ENCODE measurements at places on chromosomes 2 and 18. TPM values are rescaled to one million over a fixed set of nuclear protein-coding genes. Genes with fewer than 3 reads are reported as not detected.
A peak's percentile ranks its signal among the peaks of the same experiment; 100 is the strongest.

DNA sequence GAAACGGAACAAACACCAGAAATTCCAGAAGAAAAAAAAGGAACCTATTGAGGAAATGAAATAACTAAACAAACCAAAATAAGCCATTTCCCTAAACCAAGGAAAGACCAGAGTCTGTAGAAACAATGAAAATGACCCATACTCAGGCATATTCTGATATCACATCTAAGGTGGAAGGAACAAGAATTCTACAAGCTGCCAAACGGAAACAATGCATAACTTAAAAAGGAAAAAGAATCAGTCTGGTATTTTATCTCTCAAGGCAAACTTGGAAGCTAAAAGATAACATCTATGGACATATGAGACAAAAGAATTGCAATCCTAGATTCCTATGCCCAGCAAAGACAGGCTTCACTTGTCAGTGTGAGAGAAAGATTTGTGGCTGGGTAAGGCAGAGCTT is 326.2 kb downstream of the PDE11A start:
- peaks cover 11% of the 10 kb centered on the region for H3K4me1 ChIP-seq
- H3K27ac ChIP-seq: no peak overlapping the region
- H3K27me3 ChIP-seq: no peaks in the 10 kb centered on the region
- no peaks in the 10 kb centered on the region for H3K36me3 ChIP-seq

DNA sequence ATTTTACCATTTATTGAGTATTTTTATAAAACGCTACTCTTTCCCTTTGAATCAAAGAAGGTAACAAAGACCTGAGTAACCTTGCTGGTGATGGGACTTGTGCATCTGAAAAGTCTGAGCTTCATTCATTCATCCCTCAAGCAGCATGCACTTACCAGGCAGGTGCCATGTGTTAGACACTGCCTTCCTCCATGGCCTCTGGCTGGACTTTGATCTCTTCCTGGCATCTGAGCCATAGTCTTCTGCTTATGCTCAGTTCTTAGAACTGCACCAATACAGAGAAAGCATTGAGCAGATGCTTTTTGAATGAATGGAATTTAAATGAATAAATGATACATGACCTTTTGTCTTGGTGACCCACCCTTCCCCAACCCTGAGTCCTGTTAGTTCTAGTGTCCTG is 251.4 kb upstream of the COPS8 start:
- H3K36me3 ChIP-seq: peaks cover 6% of the 10 kb centered on the region
- no peak overlapping the region for H3K27ac ChIP-seq
- peaks cover 6% of the 10 kb centered on the region for H3K4me1 ChIP-seq
- DNase-seq: no peak

- peaks cover 15% of the 10 kb centered on the region for H3K4me1 ChIP-seq
- peaks cover 8% of the 10 kb centered on the region for H3K27me3 ChIP-seq
- peak overlapping the region; percentile 62 for H3K27ac ChIP-seq
- no peak overlapping the region for H3K4me3 ChIP-seq
These were observed 181.2 kb downstream of the FAM124B start for GRCh38 chr2:224220586-224221255.

DNA sequence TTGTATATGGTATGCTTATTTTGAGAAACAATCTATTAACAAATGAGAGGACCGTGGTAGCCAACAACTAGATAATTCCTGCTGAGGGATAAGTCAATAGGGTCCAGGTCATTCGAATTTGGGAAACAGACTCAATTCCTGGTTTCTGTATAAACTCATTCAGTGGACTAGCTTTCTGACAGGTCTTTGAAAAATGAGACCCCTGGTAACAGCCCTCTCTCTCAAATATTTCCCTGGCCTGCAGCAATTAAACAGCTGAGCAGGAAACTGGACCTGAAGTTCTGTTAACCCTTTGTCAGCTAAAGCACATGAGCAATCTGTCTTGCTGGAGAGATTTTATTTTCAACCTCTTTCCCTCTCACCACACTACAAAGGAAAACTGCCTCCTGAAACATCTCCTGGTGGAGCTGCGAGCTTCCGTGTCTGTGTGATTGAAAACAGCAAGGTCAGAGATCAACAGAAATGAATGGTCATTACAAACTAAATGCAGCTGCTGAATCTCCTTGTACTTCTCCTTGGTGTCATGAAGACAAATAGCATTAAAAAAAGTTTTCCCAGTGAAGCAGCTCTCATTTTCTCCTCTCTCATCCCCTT is 70.3 kb upstream of the CCDC85A start:
- peaks cover 20% of the 10 kb centered on the region for H3K27me3 ChIP-seq
- H3K36me3 ChIP-seq: no peaks in the 10 kb centered on the region
- H3K4me1 ChIP-seq: peaks cover 27% of the 10 kb centered on the region
- peak overlapping the region; percentile 29 for H3K4me3 ChIP-seq
- no peak for DNase-seq
- H3K27ac ChIP-seq: no peak overlapping the region

The STAT4 gene
- total RNA-seq: 2.1 TPM

The TRAF3IP1 gene
- 20.9 TPM for total RNA-seq

GRCh38 chr2:25582077-25582830 is 91.1 kb downstream of the DTNB start:
- H3K36me3 ChIP-seq: no peaks in the 10 kb centered on the region
- no peak for DNase-seq
- no peak overlapping the region for H3K4me3 ChIP-seq
- no peak overlapping the region for H3K27ac ChIP-seq
- no peaks in the 10 kb centered on the region for H3K27me3 ChIP-seq

DNA sequence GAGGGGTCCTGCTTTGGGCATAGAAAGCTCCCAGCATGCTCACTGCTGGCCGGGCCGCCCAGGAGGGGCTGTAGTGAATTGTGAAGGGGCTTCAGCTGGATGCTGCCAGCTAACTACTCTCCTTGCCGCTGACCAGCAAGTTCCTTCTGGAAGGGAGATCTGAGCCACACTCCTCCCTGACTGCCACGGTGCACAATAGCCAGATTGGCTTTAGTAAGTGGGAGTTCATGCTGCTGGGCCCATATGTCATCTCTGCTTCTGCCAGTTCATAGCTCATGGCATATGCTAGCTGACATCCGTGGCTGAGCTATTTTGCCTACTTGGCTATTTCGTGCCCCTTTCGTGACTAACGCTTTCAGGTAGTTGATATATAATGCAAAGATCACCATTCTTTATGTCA is 51.6 kb upstream of the ROCK2 start:
- peaks cover 29% of the 10 kb centered on the region for H3K4me1 ChIP-seq
- no peak overlapping the region for H3K4me3 ChIP-seq
- no peak overlapping the region for H3K27ac ChIP-seq
- H3K27me3 ChIP-seq: peaks cover 3% of the 10 kb centered on the region
- no peaks in the 10 kb centered on the region for H3K36me3 ChIP-seq
- no peak for DNase-seq

GRCh38 chr2:29455200-29455860 is 340.1 kb downstream of the CLIP4 start:
- peaks cover 2% of the 10 kb centered on the region for H3K27me3 ChIP-seq
- DNase-seq: no peak
- H3K27ac ChIP-seq: no peak overlapping the region
- H3K4me3 ChIP-seq: no peak overlapping the region

DNA sequence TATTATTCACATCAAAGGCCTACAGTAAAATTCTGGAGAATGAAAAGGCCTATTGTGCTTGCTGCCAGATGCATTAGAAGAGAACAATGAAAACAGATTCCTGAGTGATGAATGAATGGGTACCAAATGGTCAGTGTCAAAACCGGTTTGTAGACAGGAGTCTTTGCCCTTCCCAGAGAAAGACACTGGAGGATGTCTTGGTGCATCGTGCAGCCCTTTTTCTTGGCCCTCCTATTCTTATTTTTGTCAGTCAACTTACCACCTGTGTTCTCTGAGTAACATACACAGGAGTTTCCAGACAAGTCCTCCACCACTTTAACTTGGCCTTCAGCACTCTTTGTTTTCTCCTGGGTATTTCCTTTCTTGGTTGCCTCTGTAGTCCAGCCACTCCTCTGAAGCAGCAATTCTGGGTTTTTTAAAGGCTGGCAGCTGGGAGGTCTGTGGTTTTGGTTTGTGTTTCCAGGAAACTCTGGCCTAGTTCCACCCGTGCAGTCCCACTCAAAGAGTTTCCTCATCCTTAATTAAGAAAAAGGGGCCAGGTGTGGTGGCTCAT is 29.4 kb downstream of the PSTPIP2 start:
- no peaks in the 10 kb centered on the region for H3K27me3 ChIP-seq
- DNase-seq: no peak
- peaks cover 15% of the 10 kb centered on the region for H3K4me1 ChIP-seq
- peaks cover 10% of the 10 kb centered on the region for H3K36me3 ChIP-seq
- no peak overlapping the region for H3K27ac ChIP-seq
- no peak overlapping the region for H3K4me3 ChIP-seq

- H3K36me3 ChIP-seq: peaks cover 4% of the 10 kb centered on the region
- H3K4me3 ChIP-seq: no peak overlapping the region
- H3K4me1 ChIP-seq: peaks cover 13% of the 10 kb centered on the region
- H3K27ac ChIP-seq: no peak overlapping the region
- no peaks in the 10 kb centered on the region for H3K27me3 ChIP-seq
These were observed 11.8 kb downstream of the SERPINB8 start for GRCh38 chr18:63981719-63982118.

The POTEE gene
- 3.8 TPM for total RNA-seq

DNA sequence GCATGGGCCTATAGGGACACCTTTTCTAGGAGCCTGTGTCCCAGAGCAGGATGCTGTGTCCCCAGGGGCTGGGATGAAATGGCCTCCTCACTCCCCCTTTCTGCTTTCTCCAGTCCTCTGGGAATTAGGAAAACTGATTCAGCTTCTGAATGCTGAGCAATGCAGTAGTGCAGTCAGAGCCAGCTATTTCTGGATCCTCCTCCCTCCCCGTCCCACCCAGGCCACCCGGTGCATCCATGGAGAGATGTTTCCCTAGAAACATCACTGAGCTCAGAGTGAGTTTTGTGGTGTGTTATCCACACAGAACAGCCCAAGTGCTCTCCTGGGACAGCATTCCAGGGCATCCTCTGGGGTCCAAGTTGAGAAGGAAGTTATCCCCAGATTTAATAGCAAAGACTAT is 125.5 kb downstream of the LOXHD1 start:
- peaks cover 22% of the 10 kb centered on the region for H3K27me3 ChIP-seq
- no peaks in the 10 kb centered on the region for H3K36me3 ChIP-seq
- DNase-seq: no peak
- no peak overlapping the region for H3K4me3 ChIP-seq

The GATA6 gene
- 39.8 TPM for total RNA-seq
